ENCODE measurements at places on chromosomes 2 and 18. TPM values are rescaled to one million over a fixed set of nuclear protein-coding genes. Genes with fewer than 3 reads are reported as not detected.

- no peak for DNase-seq
These were observed 60.2 kb downstream of the CAVIN2 start for GRCh38 chr2:191786694-191787093.

DNA sequence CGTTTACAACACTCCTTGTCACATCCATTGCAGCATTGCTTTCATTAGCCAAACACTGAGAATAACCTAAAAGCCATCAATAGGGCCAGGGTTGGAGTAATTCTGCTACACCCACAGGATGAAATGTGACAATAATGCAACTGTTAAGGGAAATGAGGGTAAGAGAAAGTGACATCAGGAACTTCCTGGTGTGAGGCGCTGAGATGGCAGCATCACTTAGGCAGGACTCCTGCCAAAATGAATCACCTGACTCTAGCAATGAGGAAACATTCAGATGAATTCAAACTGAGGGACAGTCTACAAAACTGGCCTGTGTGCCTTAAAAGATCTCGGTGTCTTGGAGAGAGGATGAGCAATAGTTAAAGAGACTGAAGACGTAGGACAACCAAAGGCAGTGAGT is 115.6 kb upstream of the AGAP1 start:
- DNase-seq: peak; percentile 64

DNA sequence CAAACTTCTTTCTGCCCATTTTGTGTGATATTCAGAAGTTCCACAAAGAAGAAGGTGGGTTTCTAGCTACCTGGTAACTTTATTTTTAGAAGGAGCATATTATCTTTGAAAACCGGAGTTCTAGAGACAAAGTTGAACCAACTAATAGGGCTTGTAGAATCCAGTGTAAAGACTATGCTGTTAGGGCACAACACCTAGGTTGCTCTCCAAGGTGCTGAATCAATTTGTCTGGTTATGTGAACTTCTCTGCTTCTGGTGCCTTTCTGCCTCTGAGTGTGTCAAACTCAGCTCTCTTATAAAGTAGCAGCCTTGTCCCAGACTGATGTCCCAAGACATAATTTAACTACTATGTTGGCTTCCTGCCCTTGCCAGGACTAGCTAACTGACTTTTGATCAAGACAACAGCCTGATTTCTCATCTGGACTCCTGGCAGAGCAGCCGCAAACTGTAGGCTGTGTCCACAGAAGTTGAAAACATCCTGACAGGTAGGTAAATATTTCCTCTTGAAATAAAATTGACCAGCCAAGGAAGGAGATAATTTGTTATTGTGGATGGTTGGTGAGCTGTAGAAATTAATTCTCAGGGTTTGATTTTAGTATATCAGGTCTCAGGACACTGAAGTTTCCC is 119.4 kb downstream of the CYRIA start:
- DNase-seq: no peak

HRH4 gene
- 0.12 TPM for total RNA-seq

CBLN2 gene
- 0.40 TPM for total RNA-seq

ZNF516 gene
- 23.1 TPM for total RNA-seq

MYO1B gene
- 63.2 TPM for total RNA-seq

C2orf92 gene
- total RNA-seq: 7.2 TPM
